ENCODE measurements at places on chromosomes 11 and 22. TPM values are rescaled to one million over a fixed set of nuclear protein-coding genes. Genes with fewer than 3 reads are reported as not detected.

GRCh38 chr11:94271885-94272372 is 32.5 kb upstream of the IZUMO1R start:
- no peak for DNase-seq

- no peak for DNase-seq
Observed at GRCh38 chr11:44277196-44278090, 32.5 kb downstream of the ALX4 start.

- peak; percentile 86 for DNase-seq
Observed at GRCh38 chr11:6606471-6607189, 3.1 kb downstream of the ILK start.

GRCh38 chr11:102932678-102933077 is 22.9 kb downstream of the MMP13 start:
- DNase-seq: no peak

DNA sequence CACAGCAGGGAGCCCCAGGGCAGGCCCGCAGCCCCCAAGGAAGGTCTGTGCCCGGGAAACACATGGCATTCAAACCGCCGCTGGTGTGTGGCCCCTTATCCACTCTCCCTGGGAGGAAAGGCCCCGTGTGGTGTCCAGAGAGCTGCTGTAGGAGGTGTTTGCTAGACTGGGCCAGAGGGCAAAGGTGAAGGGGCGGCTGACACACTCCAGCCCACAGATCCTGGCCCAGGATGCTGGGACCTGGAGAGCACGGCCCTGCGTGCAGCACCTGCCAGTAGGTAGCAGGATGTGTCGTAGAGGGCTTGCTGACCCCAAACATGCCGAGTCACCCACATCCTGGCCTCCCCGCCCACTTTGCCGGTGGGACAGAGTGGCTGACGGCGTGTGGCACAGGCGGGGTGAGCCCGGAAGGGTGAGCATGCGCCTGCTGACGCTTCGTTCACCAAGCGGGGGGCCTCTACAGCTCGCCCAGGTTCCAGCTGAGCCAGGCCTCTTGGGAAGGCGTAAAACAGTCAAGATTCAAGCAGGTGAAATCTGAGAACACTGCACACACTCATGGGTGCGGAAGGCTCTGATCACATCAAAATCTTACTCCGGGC is 11.0 kb downstream of the OSBPL5 start:
- no peak for DNase-seq

The CD248 gene
- total RNA-seq: 1.9 TPM
